Iris pigment epithelial cell (primary cell): ENCODE measurements at places on chromosomes 3 and 15.

DNA sequence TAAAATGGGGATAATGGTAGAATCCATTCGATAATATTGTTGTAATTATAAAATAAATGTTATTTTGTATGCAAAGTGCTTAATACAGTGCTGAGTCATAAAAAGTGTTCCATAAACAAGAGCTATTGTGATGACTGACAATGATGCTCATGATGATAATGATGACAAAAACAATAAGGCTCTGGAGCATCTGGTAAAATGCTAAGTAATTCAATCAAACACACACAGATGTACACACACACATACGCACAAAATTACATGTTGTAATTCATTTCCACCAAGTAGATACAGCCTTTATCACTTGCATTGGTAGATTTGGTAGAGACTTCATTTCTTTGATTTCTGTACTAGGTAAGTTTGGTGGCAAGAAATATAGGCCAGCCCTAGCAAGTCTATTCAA is 163.8 kb downstream of the FHIT start:
- DNase-seq, result no peak

DNA sequence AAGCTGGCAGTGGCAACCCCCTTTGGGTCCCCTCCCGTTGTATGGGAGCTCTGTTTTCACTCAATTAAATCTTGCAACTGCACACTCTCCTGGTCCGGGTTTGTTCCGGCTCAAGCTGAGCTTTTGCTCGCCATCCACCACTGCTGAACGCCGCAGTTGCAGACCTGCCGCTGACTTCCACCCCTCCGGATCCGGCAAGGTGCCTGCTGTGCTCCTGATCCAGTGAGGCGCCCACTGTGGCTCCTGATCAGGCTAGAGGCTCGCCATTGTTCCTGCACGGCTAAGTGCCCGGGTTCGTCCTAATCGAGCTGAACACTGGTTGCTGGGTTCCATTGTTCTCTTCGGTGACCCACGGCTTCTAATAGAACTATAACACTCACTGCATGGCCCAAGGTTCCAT is 22.8 kb downstream of the CHST2 start:
- no peak for DNase-seq

- peak; percentile 98 for DNase-seq
Measured at GRCh38 chr15:48555241-48555881, 90.1 kb downstream of the FBN1 start.

DNA sequence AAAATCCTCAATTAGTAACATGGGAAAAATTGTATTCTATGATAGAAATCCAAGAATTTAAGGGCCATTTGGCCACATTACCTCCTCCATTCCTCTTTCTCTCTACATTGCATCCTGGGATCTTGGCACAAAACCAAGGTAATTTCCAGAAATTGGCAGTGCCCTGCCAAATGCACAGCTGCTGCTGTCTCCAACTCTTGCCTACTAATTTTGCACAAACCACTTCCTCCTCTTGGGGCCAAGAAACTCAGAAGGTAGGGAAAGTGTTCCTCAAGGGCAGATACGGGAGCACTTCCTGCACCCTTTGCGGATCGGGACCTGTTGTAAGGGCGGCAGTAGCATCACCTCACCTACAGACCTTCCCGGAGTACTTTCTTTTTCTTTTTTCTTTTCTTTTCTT is 57.8 kb downstream of the MAP3K13 start:
- no peak for DNase-seq

DNA sequence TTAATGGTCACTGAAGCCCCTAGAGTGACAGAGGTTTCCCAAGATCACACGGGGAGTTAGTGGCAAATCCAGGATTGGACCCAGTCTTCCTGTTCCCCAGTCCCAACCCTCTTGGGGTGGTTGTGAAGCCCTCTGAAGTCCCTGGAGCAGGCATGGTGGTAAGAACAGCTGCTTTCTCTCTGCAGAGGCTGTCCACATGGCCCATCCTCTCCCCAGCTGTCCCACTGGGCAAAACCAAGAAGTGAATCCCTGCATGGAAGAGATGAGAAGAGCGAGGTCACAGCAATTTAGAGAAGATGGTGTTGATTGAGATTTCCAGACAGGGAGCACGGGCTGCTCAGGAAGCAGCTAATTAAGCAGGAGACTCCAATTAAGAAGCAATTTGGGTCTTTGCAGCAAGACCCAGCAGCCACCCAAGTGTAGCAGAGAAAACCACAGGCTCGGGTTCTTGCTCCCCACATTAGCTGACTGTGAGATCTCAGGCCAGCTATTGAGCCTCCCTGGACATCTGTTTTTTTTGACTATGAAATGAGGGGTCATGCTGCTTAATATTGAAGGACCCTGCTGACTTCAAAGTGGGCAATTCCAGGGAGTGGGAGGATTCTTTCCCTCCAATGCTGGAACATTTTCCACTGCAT is 14.8 kb upstream of the HDAC11 start:
- no peak for DNase-seq

GRCh38 chr3:111047812-111048435 is 23.7 kb upstream of the NECTIN3 start:
- peak; percentile 9 for DNase-seq

DNA sequence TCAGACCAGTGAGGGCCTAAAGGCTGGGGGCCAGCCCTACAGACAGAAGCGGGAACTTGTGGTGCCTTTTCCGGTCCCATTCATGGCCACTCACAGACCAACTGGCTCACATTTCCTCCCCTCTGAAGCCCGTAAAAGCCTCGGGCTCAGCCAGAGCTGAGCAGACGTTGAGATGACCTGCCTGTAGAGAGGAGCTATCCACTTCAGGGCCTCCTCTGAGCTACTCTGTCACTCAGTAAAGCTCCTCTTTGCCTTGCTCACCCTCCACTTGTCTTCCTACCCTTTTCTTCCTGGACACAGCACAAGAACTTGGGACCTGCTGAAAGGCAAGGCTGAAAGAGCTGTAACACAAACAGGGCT is 53.5 kb downstream of the SLMAP start:
- no peak for DNase-seq

GRCh38 chr3:61686228-61686648 is 124.9 kb downstream of the PTPRG start:
- DNase-seq, result peak; percentile 13

DNA sequence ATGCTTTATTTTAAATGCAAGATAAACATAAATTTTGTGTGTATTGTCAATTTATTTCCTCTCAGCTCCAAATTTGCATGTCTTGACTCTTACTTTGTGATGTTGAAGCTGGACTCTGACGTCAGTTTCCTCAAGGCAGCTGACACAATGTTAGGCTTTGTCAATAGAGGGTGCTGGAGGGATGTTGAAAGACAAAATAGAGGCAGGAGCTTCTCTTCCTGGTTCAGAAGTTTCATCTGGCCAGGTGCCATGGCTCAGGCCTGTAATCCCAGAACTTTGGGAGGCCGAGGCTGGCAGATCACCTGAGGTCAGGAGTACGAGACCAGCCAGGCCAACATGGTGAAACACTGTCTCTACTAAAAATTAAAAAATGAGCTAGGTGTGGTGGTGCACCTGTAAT is 408.6 kb downstream of the GBE1 start:
- peak; percentile 72 for DNase-seq
